Stimulated activated naive CD8-positive, alpha-beta T cell treated with anti-CD3 and anti-CD28 coated beads, Interleukin-15, Interleukin-2, amounts not matched to agents 100 U/mL and 50 U/mL, for 24 hours (primary cell): ENCODE measurements at places on chromosomes 13 and 19.
A peak's percentile ranks its signal among the peaks of the same experiment; 100 is the strongest.

- no peak for DNase-seq
Observed at GRCh38 chr13:21528616-21529015, 69.5 kb upstream of the ZDHHC20 start.

DNA sequence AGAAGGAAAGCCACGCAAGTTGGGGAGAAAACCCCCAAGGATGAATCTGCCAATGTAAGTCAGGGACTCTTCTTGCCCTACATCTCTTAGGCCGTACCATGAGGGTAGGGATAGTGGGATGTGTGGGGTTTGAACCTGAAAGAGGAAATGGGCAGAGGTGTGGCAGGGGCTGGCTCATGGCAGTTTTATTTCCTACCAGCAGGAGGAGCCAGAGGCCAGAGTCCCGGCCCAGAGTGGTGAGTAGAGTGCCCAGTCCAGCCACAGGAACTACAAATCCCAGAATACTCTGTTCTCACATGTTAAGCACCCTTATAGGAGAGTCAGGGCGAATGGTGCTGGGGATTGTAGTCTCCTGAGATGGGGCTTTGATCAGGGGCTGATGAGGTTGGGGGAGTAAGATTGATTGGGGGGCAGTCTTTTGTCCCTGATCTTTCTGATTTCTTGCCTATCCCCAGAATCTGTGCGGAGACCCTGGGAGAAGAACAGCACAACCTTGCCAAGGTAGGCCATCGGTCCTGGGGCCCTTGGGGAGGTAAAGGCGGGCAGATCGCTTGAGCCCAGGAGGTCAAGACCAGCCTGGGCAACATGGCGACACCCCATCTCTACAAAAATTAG is 16.5 kb downstream of the VASP start:
- DNase-seq: peak; percentile 71

DNA sequence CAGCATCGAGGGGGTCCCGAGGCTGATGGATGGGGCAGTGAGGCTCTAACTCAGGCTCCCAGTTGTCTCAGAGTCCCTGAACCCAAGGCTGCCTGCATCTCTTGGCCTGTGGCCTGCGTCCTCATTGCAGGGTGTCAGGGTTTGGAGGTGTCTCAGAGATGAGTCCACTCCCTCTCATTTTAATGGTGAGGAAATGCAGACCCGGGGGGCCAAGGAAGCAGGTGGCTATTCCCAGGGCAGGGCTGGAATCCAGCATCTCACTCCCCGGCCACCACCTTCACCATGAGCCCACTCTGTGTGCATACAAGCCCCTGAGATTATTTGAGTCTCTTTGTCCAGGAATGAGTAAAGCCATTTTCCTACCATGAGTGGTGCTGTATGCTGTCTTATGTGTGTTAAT is 21.4 kb downstream of the TEX29 start:
- DNase-seq: no peak

DNA sequence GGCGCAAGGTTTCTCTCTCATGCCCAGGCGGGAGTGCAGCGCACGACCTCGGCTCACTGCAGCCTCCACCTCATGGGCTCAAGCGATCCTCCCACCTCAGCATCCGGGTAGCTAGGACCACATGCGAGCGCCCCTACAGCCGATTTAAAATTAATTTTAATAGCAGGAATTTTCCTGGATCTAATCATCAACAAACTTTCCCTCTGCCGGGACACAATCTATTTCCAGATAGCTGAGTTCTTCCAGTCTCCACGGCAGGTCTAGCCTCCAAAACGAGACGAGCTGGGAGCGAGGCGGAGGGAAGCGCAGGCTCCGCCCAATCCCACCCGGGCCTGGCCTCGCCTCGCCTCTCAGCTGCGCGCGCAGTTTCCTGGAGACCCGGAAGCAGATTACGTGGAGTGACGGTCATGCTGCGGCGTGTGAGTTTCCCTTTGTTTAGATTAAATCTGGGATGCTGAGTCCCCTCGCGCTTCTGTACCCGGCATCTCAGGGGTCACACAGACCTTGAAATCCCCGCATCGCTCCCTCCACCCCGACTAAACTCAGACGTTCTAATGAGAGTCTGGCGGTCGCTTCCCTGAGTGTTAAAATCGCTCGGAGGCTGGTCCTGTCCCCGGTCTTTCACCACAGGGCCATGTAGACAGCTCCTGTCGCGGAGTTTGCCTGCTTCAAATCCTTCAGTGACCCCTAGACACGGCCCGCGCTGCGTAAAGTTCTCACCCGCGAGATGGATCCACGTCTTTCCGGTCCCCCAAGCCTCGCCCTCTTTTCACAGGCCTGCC is at the start of gene ZNF880:
Gene ZNF880 (plus strand): TSS at position 365 of the 782 bp plus-strand sequence. CDS start 43 bp downstream, at position 408.
- DNase-seq: peak; percentile 94

DNA sequence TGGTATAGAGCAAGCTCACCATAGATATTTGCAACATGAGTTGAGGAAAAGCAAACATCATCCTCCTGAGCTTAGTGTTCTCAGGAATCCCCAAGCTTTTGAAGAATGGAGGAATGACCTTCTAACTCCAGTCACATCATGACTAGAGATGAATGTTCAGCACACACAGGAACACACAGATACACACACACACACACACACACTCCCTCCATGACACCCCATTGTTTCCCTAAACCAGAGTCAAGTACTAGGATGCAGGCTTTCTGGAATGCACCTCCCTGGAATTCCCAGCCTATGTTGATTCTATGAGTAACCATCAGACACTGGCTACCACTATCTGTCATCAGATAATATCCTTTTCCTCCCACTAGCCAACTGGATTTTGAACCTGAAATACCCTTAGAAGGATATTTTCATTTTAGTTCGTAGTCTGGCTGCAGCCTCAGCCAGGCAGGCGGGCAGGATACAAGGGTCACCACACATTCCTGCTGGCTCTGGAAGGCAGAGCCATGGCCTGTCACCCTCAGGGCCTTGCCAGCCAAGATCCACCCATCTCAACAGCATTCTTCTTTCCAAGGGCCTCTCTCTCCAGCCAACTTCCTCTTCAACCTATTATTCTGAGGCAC is 162.4 kb downstream of the FOXO1 start:
- no peak for DNase-seq

- no peak for DNase-seq
Observed at GRCh38 chr19:19662871-19663255, 613 bp downstream of the ATP13A1 start.

GRCh38 chr13:30744056-30744680 is 8.8 kb downstream of the ALOX5AP start:
- DNase-seq: peak; percentile 83

DNA sequence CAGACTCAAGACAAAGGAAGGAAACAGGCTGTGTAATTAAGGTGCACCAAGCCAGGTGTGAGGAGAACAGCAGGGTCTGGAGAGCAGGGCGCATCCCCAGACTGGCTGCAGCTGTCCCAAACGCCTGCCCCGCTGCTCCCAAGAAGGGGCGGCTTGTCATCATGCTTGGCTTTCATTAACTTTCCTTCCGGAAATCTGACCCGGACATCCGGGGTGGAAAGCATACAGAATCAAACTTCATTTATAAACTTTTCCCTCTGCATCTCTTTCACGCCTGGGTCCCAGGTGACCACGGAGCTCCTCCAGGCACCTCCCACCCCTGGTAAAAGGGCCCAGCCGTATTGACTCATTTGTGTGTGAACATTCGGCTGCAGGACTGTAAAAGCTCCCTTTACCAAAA is 31.7 kb downstream of the TSHZ3 start:
- no peak for DNase-seq

- DNase-seq: no peak
Observed at GRCh38 chr13:84352946-84353345, 470.7 kb upstream of the SLITRK1 start.

DNA sequence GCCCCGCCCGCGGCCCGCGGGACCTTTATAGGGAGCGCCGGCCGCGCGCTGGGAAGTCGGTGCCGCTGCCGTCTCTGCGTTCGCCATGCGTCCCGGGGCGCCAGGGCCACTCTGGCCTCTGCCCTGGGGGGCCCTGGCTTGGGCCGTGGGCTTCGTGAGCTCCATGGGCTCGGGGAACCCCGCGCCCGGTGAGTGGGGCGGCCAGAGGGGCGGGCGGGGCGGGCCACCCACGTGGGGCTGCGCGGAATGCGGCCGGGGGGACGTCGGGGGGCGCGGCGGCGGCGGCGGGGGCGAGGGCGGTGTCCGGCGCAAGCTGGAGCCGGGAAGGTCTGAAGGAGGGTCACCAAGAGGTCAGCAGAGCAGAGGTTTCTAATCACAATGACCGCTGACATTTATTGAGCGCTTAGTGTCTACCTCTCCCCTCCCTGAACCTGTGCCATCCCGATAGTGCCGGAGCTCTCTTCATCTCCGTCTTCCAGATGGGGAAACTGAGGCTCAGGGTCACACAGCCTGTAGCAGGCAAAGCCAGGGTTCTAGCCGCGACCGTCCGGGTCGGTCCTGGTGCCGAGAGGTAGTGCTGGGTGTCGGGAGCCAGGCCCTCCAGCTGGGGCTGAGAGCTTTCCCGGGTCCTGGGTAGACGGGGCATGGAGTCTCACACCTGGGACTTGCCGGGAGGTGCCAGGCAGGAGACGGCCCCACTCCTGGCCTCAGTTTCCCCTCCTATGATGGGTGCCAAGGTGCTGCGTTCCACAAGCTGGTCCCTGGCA is at the start of gene FSTL3:
Gene FSTL3 (plus strand): TSS at position 54 of the 767 bp plus-strand sequence. CDS start 32 bp downstream, at position 86.
- DNase-seq: no peak

DNA sequence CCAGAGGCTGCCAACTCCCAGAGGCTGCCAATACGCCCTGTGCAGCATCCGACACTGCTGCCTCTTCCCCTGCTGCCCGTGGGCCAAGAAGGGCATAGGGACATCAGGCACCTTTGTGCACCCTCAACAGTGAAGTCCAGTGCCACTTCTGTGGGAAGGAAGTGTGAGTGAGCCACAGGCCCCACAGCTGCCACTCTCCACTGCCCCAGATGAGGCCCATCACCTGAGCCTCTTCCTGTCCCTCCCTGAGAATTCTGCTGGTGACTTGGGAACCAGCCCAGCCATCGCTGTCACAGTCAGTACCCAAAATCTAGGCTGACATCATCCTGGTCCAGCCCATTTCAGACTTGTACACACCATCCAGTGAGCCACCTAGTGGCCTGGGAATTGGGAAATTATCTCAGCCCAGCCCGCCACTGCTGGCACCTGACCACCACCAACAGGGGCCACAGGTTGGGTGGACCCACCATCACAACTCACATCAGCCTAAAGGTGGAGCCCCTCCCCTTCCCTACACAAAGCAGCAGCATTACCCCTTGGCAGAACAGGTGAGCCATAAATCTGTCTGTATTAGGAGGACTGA is 733.9 kb upstream of the KLHL1 start:
- no peak for DNase-seq

DNA sequence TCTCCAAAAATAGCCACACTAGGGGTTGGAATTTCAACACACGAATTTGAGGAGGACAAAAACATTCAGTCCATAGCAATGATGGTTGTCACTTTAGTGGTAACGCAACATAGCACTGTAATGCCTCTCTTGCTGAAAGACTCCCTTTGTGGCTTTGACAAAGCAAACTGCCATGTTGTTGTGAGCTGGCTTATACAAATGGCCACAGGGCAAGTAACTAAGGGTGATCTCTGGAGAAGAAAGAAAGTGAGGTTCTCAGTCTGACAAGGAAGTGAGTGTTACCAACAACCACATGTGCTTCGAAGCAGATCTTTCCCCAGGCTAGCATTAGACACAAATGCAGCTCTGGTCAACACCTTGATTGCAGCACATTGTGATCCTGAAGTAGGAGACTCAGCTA is 79.1 kb upstream of the PCDH17 start:
- DNase-seq: no peak

GRCh38 chr19:16619457-16619856 is 8.5 kb downstream of the MED26 start:
- DNase-seq: no peak
